Eye (tissue), 1 donor: ENCODE measurements at places on chromosomes 5 and 9.
A peak's percentile ranks its signal among the peaks of the same experiment; 100 is the strongest.

- DNase-seq, result peak; percentile 20
Measured at GRCh38 chr5:64156261-64156660, 9.4 kb upstream of the RNF180 start.

- DNase-seq, result no peak
Measured at GRCh38 chr5:146703899-146704298, 174.7 kb downstream of the PPP2R2B start.

- peak; percentile 80 for DNase-seq
Measured at GRCh38 chr9:2859776-2860379, 16.0 kb upstream of the PUM3 start.

GRCh38 chr5:176844281-176844680 is 33.9 kb downstream of the UNC5A start:
- DNase-seq, result no peak

DNA sequence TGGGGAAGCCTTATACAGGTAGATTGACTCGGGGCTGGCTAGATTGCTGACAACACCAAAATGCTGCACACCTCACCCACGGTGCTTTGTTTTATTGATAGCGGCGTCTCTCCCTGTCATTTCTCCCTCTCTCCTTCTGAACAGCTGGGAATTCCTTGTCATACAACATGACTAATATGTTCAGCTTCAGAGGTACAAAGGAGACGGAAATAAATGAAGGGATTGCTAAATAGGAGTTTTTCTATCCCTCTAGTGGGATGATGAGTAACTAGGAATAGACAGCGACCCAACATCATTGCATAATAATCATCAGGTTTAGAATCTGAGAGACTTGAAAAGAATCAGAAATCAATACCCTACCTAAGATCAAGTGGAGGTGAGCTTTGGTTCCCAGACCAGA is 337.7 kb upstream of the PANK3 start:
- DNase-seq, result no peak

- no peak for DNase-seq
Measured at GRCh38 chr5:175900157-175900556, 28.8 kb downstream of the CPLX2 start.

- DNase-seq, result no peak
Measured at GRCh38 chr5:90037646-90038045, 371.9 kb downstream of the CETN3 start.

DNA sequence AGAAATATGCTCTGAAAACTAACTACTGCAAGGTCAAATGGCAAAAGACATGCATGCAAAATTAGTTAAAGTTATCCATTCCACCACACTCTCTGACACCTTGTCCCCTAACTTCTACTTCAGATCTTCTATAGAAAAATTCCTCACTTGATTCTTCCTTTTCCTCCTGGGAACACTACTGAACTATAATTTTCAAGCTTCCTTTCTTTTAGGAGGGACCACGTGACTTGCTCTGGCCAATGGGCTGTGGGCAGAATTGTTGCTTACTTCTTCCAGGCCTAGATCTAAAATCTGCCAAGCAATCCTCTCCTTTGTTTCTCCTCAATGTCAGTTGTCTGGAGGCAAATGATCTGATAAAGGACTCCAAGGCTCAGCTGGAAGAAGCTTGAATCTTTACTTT is 441.0 kb downstream of the CDK5RAP2 start:
- DNase-seq, result no peak

- DNase-seq, result no peak
Measured at GRCh38 chr5:134791580-134791979, 33.0 kb downstream of the DDX46 start.

DNA sequence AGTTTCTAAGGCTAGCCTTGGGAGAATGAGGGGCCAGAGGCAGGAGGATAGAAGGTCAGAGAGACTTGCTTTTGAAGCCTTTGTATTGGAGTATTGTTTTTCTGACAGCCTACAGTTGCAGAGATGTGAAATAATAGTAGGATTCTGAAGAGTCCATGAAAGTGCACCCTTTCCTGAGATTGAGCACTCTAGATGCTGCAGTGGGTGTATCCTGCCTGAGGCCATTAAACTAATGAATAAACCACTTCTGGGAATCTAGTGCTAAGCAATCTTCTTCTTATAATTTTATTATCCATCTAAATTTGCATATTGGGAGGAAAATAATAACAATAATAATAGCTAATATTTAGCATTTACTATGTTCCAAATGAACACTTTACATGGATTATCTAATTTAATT is 19.3 kb upstream of the NNT start:
- DNase-seq, result no peak

DNA sequence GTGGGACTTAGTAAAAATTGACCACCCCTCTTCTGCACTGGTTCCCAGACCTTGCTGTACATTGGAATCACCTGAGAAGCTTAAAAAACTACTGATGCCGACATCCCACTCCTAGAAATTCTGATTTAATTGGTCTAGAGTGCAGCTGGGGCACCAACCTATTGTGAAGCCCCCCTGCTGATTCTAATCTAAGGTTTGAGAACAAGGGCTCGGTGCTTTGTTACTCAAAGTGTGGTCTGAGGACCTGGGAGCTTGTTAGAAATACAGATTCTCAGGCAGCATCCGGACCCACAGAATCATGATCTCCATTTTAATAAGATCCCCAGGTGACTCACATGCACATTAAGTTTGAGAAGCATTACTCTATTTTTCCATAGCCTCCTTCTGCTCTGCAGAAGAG is 57.8 kb upstream of the LPAR1 start:
- DNase-seq, result peak; percentile 77

- no peak for DNase-seq
Measured at GRCh38 chr5:133694181-133694831, 82.0 kb upstream of the FSTL4 start.

DNA sequence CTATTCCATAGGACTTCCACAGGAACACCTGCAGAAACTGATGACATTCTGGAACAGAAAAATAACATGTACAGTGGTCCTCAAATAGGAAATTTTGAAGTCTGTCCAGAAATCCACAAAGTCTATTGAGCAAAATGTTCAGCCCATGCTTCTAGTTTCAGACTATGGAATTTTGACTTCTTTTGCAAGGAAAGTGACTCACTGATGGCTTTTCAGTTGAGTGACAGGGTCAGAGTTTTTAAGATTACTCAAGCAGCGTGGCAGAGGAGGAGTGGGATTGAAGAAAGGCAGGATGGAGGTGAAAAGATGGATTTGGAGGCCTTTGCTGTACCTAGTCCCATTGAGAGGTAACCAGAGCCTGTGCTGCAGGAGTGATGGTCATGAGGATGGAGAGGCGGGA is 151.5 kb downstream of the GOLPH3 start:
- no peak for DNase-seq

- DNase-seq, result peak; percentile 73
Measured at GRCh38 chr5:125348936-125349831, 602.7 kb upstream of the ZNF608 start.

- no peak for DNase-seq
Measured at GRCh38 chr5:41650131-41650530, 139.7 kb upstream of the PLCXD3 start.

DNA sequence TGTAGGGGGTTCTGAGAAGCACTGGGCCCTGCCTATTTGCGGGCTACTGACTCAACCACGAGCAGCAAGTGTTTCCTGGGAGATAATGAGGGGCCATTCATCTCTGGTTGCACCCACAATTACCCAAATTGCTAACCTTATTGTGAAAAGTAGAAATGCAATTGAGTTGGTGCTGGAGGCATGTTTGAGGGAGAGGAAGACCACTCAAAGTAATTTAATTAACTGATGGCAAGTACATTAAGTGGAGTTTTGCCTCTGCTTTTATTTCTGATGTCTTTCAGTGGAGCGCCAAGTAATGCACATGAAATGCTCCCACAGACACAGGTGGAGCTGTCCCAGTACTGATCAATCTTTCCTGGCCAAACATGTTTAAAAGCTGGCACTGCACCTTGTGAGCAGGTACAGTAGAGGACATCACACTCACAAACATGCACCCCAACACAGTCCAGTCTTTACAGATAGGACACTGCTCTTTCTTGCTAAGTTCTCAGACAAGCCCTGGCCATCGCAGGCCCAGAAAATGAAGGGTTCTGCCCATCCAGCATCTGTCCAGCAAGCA is 195.4 kb downstream of the HSPA4 start:
- DNase-seq, result no peak

DNA sequence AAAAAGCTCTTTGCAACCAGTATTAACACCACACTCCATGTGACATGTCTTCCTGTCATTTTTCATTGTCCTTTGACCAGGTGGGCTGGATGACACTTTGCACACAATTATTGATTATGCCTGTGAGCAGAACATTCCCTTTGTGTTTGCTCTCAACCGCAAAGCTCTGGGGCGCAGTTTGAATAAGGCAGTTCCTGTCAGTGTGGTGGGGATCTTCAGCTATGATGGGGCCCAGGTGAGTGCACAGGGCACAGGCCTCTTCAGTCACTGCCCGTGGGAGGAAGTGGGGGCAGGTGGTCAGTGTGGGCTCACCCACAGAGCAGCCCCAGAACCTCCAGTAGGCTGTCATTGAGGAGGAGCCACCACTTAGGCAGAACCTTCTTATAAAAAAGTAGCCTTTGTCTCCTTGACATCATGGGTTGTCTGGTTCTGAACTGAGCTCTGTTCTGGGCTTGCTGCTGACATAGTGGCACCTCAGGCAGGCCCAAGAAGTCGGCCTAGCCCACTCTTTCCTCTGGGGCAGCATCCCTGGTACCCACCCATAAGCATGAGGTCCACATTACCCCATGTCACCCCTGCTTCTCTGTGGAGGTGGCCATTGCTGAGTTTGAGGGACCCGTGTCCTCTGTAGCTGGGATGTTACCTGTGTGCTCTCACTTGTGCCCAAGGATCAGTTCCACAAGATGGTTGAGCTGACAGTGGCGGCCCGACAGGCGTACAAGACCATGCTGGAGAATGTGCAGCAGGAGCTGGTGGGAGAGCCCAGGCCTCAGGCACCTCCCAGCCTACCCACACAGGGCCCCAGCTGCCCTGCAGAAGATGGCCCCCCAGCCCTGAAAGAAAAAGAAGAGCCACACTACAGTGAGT is 39.3 kb downstream of the SECISBP2 start:
- DNase-seq, result no peak

DNA sequence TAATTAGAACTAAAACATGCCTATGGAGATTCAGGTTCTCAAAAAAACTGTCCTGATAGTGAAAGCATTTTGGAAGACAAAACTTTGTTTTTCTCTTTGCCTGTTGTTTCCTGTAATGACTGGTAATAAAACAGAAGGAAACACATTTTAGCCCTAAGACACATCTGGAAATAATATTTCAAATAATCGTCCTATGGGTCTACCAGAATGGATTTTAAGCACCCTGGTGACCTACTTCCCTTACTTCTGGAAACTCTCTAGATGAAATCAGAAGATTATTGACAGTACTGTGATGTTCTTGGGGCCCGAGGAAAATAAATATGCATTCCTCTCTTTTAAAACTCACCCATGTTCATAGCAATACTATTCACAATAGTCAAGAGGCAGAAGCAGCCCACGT is 110.1 kb upstream of the TLE4 start:
- DNase-seq, result no peak
